ENCODE measurements at places on chromosomes 4 and X.

GRCh38 chr4:787561-787981 is 38.4 kb downstream of the CPLX1 start:
- DNase-seq: no peak

GRCh38 chr4:78081541-78081940 is 24.4 kb downstream of the FRAS1 start:
- DNase-seq: no peak

- DNase-seq: peak; percentile 68
Observed at GRCh38 chr4:77156533-77156911, 485 bp upstream of the CCNG2 start.

- DNase-seq: no peak
Observed at GRCh38 chrX:19740744-19741143, 146.7 kb downstream of the SH3KBP1 start.

DNA sequence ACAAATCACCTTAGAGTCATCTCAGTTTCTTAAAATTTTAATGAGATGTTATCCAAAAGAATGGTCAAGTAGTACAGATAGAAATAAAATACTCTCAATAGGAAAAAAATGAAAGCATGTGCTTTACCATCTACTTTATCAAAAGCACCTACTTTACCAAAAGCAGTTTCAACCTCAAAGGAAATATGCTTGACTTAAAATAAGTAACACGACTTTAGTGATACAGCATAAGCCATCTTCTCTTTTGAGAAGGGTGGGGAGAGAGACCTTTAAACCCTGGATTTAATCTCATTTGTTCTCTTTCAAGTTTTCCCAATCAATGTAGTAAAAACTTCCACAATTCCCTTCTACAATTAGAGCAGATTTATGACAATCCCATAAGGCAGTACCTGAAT is 26.5 kb downstream of the OTUD4 start:
- DNase-seq: no peak

DNA sequence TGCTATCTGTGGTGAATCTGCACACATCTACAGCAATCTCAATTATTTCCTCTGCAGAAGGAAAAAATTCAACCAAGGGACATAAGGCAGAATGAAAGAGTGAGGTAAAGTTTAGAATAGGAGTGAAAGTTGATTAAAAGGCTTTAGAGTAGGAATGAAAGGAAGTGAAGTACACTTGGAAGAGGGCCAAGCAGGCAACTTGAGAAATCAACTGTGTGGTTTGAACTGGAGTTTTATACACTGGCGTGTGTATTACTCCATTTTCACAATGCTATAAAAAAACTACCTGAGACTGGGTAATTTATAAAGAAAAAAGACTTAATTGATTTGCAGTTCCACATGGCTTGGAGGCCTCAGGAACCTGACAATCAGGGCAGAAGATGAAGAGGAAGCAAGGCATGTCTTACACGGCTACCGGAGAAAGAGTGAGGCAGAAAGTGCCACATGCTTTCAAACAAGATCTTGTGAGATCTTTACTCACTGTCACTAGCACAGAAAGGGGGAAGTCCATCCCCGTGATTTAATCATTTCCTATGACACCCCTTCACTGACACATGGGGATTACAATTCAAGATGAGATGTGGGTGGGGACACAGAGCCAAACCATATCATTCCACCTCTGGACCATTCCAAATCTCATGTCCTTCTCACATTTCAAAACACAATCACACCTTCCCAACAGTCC is 234.8 kb downstream of the IL15 start:
- no peak for DNase-seq

DNA sequence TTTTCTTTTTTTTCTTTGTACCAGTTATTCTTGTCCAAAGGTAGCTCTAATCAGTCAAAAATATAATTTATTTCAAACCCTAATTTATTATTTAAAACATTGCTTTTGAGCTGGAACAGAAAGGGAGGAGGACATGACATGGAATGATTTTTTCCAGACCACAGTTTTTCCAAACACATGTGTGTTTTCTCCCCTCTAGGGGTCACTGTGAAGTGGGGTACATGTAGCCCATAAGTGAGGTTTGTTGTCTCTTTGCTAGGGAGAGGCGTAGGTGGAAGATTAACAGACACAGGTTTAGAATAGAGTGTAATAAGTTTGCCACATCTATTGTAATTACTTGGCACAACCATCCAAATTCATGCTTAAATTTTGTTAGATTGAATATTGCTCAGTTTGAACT is 83.0 kb downstream of the TNIP2 start:
- DNase-seq: no peak

DNA sequence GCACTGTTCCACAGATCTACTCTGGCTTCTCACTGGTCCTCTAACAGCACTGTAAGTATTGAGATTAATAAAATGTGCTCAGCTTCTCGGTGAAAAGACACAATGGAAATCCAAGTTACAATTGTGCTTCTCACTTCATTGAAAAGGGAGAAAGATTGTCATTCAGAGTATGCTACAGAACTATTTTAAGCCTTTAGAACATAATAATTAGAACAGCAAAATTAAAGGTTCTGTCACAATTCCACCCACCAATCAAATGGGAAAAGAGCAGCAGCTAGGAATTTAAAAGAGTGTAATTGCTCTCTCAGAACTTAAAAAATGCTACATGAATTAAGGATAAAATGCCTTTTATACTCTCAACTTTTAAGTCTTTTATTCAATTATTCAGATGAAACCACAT is 329.4 kb downstream of the ANK2 start:
- DNase-seq: no peak

GRCh38 chrX:100296183-100296753 is 113.8 kb downstream of the PCDH19 start:
- DNase-seq: no peak

DNA sequence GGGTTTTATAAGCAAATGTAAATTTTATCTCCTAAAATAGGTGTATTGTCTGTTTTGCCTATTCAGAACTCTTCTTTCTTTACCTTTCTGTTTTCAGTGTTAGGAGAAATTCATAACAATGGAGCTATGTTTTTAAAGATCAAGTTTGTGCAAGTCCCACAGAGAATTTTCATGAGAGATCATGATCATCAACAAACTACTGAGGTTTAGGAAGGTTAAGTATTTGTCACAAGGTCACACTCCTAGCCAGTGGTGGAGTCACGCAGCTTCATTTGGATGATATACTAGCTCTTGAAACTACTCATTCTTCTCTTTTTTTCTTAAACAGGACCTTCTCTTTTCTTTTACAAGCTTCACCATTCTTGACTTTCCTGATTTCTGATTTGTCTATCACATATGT is 892.6 kb upstream of the FRG1 start:
- DNase-seq: no peak

- no peak for DNase-seq
Observed at GRCh38 chr4:97013711-97014110, 1129.6 kb downstream of the STPG2 start.

DNA sequence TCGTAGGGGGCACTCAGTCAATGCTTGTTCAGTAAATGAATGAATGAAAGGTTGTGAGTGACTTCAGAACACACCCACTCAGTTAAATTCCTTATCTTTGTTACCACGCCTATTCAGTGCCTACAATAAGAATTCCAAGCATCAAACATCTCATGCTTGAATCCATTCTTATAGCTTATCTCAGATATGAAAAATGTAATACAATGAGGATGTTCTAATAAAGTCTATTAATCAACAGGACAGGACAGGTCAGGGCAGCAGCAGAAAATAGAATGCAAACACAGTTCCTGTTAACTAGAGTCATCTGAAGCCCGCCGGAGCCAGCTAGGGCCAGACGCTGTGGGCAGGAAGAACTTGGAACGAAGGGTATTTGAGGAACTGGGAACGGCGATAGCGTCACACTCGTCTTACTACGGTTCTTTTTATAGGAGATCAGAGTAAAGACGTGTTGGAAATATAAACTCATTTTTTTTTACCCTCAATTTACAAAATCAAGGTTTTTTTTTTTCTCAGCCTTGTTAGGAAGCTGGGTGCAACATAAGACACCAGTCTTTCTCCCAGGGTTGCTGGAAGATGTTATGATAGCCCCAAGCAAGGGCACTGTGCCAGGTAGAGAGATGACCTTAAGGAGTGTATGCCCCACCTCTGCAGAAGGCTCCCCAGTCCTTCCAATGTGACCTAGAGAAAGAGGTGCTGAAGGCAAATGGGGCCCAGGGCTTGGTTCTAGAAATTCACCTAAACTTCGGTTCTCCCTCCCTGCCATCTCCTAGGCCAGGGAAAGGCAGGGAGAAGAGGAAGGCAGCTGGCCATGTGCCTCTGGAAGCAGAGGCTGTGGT is 48.3 kb downstream of the SEL1L3 start:
- DNase-seq: no peak

GRCh38 chrX:68686097-68686977 is 38.9 kb downstream of the STARD8 start:
- DNase-seq: no peak
